A549 treated with AZD2906 at 1 μM for 4 hours (cell line): ENCODE measurements at places on chromosomes 5 and 9. TPM values are rescaled to one million over a fixed set of nuclear protein-coding genes. Genes with fewer than 3 reads are reported as not detected.

The SPATA31C1 gene
- total RNA-seq = not detected in 5 replicates

The CCL28 gene
- 0.06 to 0.34 TPM (median 0.15 TPM) in 5 replicates for total RNA-seq

The SCGB3A1 gene
- total RNA-seq = not detected in 5 replicates

The MYOT gene
- total RNA-seq = 0.08 to 0.27 TPM (median 0.13 TPM) in 3 of 5 replicates, not detected in the others

The CDH12 gene
- not detected in 5 replicates for total RNA-seq

The PLEKHG4B gene
- total RNA-seq = 1.00 to 2.0 TPM (median 1.7 TPM) in 5 replicates

The TMEFF1 gene
- 0.46 to 1.4 TPM (median 1.2 TPM) in 5 replicates for total RNA-seq

The TLX3 gene
- total RNA-seq = not detected in 5 replicates

The PHF2 gene
- 14.6 to 17.5 TPM (median 16.0 TPM) in 5 replicates for total RNA-seq

The PRR16 gene
- total RNA-seq = 0.05 to 0.10 TPM in 2 of 5 replicates, not detected in the others

The CDC25C gene
- total RNA-seq = 8.7 to 12.0 TPM (median 9.2 TPM) in 5 replicates

The IL7R gene
- 0.25 to 0.49 TPM (median 0.30 TPM) in 5 replicates for total RNA-seq

The POLR1E gene
- 30.4 to 36.6 TPM (median 34.2 TPM) in 5 replicates for total RNA-seq

The UGT3A2 gene
- total RNA-seq = not detected in 5 replicates
